ENCODE measurements at places on chromosomes 4 and X. TPM values are rescaled to one million over a fixed set of nuclear protein-coding genes. Genes with fewer than 3 reads are reported as not detected.
A peak's percentile ranks its signal among the peaks of the same experiment; 100 is the strongest.

DNA sequence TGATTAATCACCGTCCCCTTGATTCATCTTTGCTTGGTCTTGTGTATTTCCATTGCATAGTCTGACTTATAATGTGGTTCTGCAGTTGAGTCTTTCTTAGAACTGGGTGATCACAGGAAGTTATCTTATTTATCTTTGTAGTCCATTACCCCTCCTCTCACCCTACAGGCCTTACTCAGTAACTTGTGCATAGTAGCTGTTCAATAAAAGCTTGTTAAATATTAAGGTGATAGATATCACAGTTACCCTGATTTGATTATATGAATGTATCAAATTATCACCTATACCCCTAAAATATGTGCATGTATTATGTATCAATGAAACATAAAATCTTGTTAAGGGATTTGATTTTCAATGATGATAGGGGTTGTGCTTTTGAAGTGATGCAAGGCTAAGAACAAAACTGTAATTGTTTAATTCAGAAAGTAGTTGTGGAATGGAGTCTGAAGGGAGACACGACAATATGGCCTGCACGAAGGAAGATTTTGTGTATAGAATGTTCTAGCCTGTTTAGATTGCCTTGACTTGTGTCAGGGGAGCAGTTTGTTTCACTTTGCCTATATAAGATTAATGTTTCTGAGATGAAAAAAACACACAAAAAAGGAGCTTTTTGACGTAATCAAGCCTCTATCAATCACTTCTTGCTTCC is 132.4 kb upstream of the LIMCH1 start:
- no peak for DNase-seq

DNA sequence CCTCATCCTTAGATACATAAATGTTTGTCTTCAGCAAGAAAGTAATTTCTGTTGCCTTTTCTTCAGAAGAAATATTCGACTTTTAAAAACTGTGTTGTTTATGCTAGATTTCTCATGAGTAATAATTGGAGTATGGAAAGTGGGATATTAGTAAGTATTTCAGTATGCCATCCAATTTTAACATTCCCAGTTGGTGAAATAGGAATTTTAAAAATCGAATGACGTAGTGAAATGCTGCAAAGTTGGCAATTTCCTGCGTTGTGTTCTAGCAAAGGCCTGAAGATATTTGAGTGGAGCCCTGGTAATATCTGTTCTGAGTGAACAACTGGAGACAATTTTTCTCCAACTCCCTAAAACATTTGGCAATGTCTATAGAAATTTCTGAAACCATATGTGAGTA is 190.1 kb downstream of the ZNF330 start:
- DNase-seq: no peak

GRCh38 chr4:113293674-113294073 is 244.2 kb downstream of the ANK2 start:
- no peak for DNase-seq

GRCh38 chrX:10367406-10367805 is 210.6 kb downstream of the CLCN4 start:
- no peak for DNase-seq

GABRB1 gene
- polyA plus RNA-seq: not detected

FAM53A gene
- 1.2 TPM for polyA plus RNA-seq

BMX gene
- polyA plus RNA-seq: 0.79 TPM

DNA sequence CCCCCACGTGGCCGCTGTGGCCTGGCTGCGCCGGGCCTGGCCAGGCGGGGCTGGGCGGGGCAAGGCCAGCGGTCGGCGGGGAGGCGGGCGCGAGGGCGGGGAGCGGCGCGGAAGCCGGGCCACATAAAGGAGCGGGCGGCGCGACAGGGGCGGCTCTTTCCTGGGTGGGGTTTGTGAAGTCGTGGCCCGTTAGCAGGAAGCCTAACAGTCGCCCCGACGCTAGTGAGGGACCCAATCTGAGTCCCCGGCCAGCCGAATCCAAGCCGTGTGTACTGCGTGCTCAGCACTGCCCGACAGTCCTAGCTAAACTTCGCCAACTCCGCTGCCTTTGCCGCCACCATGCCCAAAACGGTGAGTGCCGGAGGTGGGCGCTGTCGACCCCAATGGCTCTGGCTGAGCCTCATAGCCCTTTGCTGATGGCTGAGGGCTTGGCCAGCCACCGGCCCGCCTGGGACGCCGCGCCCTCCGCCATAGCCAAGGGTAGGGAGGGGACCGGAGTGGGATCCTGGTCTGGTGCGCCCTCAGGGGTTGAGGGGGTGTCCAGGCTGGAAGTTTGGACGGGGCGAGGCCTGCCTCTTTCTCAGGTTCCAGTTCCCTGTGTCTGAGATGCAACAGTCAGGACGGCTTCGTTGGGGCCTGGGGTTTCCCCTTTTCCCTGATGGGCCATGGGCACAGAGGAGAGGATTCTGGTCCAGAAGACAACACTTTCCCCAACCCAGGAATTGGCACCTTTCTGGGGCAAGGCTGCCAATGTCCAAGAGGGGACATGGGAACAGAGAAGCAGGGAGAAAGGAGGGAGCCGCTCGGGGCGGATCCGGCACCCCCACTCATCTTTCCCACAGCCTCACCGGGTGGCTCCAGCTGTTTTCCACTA is at the start of gene MSN:
Gene MSN, plus strand, starts transcription at position 152 of the 874 bp plus-strand sequence. Its CDS starts 188 bp downstream, at position 340.
- DNase-seq: peak; percentile 96

DNA sequence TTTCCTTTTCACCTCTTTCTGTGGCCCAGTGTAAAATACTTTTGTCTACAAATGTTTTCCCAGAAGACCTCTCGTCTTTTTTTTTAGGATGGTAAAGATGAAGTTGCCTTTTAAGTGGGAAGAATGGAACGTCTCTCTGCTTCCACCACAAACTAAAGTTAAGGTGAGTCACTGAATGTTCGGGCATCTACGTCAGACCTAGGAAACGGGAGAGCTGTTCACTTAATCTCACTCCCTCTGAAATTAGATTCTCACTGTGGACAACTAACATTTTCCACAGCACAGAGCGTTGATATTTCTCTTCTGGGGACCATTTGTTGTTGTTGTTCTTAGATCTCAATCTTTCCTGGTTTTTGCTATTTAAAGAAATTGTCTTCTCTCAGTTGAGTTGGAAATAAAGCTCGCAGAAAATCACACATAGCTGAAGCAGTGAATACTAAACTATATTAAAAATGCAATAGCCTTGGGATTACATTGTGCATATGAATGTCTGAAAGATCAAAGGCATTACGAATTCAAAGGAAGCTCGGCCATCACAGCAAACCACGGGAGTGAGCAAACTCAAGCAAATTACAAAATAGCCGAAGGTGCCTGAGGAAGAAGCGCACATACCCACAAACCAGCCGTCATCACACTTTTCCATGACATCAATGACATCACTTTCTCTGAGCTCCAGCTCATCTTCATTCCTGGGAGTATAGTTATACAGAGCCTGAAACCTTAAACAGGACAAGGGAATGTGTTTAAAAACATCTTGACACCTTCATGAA is 53.9 kb upstream of the PDLIM3 start:
- no peak for DNase-seq

IL13RA2 gene
- 0.22 TPM for polyA plus RNA-seq

- DNase-seq: no peak
These were observed 78.8 kb downstream of the CLDN22 start for GRCh38 chr4:183241322-183241640.

- DNase-seq: no peak
These were observed 47.0 kb downstream of the SPRY1 start for GRCh38 chr4:123443401-123444289.

DNA sequence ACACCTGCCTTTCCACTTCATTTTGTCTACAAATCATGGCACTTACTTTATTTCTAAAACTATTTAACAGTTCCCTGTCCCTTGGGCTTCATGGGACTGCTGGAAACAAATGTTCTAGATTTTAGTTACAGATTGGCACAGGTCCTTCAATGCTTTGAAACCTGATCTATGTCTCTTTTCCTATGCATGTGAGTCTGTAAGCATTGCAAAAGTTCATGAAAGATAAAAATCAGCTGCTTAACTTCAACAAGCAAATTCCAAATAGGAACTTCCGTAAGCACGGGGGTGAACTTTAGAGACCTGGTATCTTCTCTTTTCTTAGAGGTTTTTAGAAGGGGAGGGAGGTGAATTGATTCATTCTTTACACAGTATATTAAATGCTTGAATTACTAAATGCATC is 9.5 kb downstream of the LGI2 start:
- DNase-seq: no peak

DNA sequence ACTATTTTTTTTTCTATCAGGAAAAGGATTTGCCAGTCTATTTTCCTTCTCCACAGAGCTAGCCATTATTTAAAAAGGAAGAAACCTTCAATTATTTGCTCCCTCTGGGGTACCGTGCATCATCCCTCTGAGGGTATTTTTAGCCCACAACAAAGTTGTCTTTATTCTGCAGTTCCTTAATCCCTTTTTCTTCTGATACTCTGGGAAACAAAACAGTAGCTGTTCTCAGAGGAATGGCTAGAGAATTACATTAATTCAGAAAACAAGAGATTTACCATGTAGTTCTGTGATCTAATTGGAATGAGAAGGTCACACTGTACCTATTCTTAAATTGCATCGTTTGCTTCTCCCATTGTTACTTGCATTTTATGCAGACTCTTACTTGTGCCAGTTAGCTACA is 1056.7 kb downstream of the STIM2 start:
- DNase-seq: no peak

DNA sequence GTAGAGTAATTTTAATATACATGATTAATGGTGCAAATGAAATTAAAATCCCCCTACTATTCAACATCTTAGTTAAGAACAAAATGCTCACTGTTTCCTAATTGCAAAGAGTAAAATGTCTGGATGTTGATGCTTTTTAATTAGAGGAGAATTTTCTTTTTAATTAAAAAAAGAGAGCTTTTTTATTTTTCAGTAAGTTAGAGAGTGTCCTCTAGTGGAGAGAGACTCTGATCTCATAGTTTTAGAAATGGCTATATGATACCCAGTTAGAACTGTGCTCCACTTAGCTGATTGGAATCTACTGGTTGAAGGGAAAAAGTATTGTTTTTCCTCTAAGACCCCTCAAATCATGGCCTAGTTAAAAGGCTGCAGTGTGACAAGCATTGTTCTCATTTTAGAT is 312.0 kb upstream of the MAGEB2 start:
- DNase-seq: no peak

DNA sequence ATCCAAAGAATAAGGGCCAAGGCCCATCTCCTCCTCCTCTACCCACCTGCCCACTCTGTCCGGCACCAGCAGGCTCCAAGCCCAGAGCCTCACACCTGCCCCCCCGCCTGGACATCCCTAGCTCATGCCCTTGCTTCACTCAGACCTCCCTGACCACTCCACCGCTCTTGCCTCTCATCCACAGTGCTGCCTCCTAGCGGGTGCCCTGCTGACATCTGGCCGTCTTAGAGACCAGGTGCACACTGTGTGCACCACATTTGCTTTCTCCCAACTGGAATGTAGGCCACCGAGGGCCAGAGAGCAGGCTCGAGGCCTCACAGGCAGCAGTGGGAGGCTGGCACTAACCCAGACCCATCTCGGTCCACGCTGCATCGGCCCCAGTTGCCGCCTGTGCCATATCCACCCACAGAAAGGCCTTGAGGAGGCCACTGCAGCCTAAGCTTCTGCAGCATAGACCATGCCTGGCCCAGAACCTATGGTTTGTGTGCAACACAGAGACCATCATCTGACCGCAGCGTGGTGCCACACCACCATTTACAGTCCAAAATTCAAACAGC is 13.5 kb downstream of the LETM1 start:
- DNase-seq: no peak

GRCh38 chr4:71866212-71866885 is 82.5 kb upstream of the GC start:
- no peak for DNase-seq

GRCh38 chr4:108331905-108332632 is 163.3 kb upstream of the LEF1 start:
- no peak for DNase-seq

ASB5 gene
- not detected for polyA plus RNA-seq

- DNase-seq: peak; percentile 75
These were observed 124.7 kb downstream of the CAMK2D start for GRCh38 chr4:113636877-113637276.

- peak; percentile 82 for DNase-seq
These were observed 62.3 kb downstream of the FAM193A start for GRCh38 chr4:2598511-2599303.

GRCh38 chrX:32937043-32937442 is 274.3 kb downstream of the DMD start:
- no peak for DNase-seq

- DNase-seq: no peak
These were observed 23.9 kb downstream of the MANBA start for GRCh38 chr4:102736636-102737549.

- DNase-seq: no peak
These were observed 45.9 kb downstream of the HMGB2 start for GRCh38 chr4:173288296-173288695.

SSX2 gene
- not detected for polyA plus RNA-seq

FHIP1A gene
- 0.22 TPM for polyA plus RNA-seq

DNA sequence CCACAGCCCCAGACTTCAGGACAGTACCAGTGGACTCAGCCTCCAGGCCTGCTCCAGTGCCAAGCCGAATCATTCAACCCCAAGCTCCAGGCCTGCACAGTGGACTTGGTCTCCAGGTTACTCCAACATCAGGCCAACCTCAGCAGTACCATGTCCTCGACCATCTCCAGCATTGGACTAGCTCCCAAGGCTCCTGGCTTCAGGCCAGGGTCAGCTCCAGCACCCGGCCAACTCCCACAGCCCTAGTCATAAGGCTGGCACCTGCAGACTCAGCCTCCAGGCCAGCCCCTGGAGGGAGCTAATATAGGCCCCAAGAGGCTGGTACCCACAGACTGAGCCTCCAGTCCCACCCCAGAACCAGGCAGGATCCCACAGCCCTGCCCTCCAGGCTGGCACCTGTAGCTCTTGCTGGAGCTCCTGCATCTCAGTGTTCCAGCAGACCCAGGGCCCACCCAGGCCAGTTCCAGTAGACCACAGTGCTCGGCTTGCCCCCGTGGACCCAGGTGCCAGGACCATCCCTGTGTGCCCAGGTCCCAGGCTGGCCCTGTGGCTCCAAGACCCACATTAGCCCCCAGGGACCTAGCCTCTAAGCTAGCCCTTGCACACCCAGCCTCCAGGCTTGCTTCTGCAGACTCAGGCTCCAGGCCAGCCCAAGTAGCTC is 25.6 kb downstream of the ZMAT1 start:
- no peak for DNase-seq

TBC1D8B gene
- polyA plus RNA-seq: 1.5 TPM

- no peak for DNase-seq
These were observed 33.8 kb downstream of the CEP44 start for GRCh38 chr4:174317531-174317930.

ARMCX4 gene
- polyA plus RNA-seq: 5.6 TPM

Measured in spleen (tissue), 13 donors.